ENCODE measurements at places on chromosomes 3 and 15. TPM values are rescaled to one million over a fixed set of nuclear protein-coding genes. Genes with fewer than 3 reads are reported as not detected.

GRCh38 chr3:23873941-23874340, 42.8 kb downstream of the NKIRAS1 start:
- no peaks in the 10 kb centered on the region for H3K27me3 ChIP-seq
- DNase-seq: no peak
- H3K36me3 ChIP-seq: no peaks in the 10 kb centered on the region
- no peak overlapping the region for H3K4me3 ChIP-seq
- no peaks in the 10 kb centered on the region for H3K4me1 ChIP-seq
- H3K27ac ChIP-seq: no peak overlapping the region

DNA sequence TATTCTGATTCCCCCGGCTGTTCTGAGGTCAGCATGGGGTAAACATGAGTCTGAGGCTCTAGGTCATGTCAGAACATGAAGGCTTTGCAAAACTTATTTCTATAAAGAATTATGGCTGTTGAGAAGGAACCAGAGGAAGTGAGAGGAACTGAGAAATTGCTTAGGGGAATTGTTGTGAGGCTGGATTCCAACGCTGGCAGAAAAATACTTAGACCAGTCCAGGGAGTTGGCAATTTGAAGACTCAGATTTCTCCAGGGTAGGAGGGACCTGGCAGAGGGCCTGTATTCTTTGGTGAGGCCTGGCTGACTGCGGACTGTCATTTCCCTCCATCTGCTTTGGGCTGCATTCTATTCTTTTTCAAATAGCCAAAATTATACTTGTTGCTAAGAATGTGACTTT, 155.5 kb downstream of the PLD1 start:
- peak; percentile 30 for DNase-seq
- H3K27ac ChIP-seq: no peak overlapping the region
- H3K4me3 ChIP-seq: no peak overlapping the region
- H3K27me3 ChIP-seq: no peaks in the 10 kb centered on the region
- no peaks in the 10 kb centered on the region for H3K36me3 ChIP-seq
- no peaks in the 10 kb centered on the region for H3K4me1 ChIP-seq

WDR5B gene
- 8.8 TPM for total RNA-seq

ADPRH gene
- 15.0 TPM for total RNA-seq

ICE2 gene
- total RNA-seq: 61.4 TPM

PPP1R14D gene
- not detected for total RNA-seq
